ENCODE measurements at places on chromosomes 3 and 15.
A peak's percentile ranks its signal among the peaks of the same experiment; 100 is the strongest.

DNA sequence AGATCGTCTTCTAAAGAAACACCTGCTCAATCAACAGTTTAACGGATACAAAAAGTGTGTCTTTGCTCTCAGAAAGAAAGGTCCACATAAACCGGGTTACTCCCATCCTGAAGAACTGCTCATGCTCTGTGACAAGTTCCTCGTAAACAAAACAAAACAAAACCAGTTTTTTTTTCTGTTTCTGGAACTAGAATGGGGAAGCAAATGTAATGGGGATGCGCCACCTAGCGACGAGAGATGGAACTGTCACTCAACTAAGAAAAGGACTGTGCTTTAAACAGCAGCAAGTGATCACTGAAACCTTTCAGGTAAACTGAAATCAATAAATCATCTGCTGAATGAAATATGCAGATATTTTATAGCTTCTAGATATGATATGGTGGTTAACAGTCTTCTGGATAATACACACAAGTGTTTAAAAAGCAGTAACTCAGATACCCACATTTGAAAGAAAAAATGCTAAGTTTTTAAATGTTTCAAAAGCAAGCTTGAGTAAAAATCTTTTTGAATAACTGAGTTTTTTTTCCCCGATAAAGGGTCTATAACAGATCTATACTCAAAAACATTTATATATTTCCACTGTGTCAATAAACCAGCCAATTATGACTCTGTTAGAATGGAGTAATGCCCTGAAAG, 10.9 kb downstream of the TM2D3 start:
- peak; percentile 71 for DNase-seq

DNA sequence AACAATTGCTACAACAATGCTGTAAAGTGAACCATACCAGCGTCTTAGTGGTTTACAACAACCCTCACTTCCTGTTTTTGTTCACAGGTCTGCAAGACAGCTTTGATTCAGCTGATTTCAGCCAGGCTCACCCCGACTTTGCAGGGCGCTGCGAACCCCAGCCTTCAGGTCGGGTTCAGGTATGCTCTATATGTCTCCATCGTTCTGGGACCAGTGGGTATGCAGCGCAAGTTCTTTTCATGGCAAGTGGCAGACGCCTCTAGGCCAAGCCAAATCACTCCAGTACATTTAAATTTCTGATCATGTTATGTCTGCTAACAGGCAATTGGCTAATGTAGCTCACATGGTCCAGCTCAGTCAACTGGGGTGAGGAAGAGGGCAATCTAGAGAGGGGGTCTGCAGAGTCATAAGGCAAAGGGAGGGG, 52.4 kb upstream of the RGMA start:
- DNase-seq = no peak

- DNase-seq = no peak
Measured at GRCh38 chr3:73234354-73235014, 173.0 kb downstream of the EBLN2 start.

- no peak for DNase-seq
Measured at GRCh38 chr15:40927495-40927872, 1.7 kb upstream of the DLL4 start.

DNA sequence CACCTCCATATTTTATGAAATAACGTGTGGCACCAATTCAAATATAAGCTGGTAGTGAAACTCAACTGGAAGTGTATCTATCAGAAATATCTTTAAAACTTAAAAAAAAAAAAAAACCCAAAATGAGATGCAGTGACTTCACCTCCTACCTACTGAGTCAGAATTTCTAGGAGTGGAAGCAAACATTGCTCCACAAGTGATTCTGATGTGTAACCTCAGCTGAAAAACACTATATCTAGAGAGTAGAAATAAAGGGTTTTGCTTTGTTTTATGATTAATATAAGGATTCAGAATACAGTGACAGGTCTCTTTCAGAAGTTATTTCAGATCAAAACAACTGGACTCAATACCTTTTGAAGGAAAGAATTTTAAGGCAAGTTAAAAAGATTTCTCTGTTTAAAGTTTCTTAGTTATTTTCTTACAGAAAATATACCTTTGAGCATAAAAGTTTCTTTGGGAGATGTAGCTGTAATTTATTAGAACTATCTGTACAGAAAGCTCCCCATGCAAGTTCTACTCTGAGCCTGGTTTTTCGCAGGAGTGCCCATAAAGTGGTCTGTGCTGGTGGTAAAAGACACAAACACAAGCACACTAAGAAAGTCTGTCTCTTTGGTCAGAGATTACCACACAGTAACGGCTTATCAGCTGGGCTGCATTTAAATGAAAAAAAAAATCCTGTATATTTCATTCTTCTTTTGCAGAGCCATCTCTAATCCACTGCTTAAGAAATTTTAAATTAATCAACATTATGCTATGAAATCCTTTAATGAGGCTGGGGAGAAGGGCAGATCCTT, 59.9 kb upstream of the PPIB start:
- no peak for DNase-seq
